Left renal cortex interstitium (tissue), 4 donors: ENCODE measurements at places on chromosomes 12 and 14.
A peak's percentile ranks its signal among the peaks of the same experiment; 100 is the strongest.

GRCh38 chr14:71539650-71540285 lies 392.5 kb upstream of the RGS6 start:
- no peak for DNase-seq

DNA sequence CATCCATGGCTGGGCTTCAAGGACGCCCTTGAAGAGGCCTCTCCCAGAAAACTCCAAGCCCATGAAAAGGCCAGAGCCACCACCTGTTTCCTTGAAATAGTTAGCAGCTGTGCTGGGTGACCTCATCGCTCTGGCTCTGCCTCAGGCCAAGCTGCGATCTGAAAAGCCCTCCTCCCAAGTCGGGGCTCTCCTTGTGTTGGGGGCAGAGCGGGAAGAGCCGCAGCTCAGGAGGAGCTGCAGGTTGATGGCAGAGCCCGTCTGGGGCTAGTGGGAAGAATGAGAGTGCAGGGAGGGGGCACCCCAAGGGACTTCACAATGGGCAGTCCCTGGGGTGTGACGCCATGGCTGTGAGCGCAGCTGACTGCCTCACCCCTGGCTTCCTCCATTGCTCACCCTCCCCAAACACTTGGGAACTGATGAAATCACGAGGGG lies 50.0 kb upstream of the STON2 start:
- no peak for DNase-seq

DNA sequence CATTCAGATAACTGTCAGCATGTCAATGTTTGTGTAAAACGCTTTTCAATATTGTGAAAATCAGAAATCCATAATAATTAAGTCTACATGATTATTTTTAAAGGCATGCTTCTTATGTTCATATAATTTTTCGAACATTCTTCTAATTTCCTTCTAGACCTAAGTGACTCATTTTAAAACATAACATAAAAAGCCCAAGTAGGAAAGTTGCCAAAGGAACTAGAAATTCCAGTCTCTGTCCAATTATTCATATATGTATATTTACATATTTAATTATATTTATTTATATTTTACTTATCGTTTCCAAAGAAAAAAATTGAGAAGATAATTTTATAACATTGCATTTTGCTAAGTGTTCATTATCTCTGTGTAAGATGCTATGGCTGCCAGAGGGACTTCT lies 110.4 kb downstream of the TMTC1 start:
- no peak for DNase-seq

GRCh38 chr14:46108228-46108627 lies 543.4 kb downstream of the RPL10L start:
- no peak for DNase-seq

DNA sequence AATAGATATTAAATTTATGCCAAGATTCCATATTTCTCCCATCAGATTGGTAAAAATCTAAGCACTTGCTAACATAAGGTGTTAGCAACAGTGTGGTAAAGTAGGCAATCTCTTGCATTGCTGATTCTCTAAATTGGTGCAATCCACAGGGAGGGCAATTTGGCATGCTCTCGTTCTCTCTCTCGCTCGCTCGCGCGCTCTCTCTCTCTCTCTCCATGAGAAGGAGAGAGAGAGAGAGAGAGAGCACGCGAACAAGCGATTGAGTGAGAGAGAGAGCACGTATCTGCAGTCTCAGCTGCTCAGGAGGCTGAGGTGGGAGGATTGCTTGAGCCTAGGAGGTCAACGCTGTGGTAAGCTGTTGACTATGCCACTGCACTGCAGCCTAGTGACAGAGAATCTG lies 25.9 kb downstream of the PSEN1 start:
- no peak for DNase-seq

- no peak for DNase-seq
These were observed 85.5 kb downstream of the SSPN start for GRCh38 chr12:26280869-26281268.

DNA sequence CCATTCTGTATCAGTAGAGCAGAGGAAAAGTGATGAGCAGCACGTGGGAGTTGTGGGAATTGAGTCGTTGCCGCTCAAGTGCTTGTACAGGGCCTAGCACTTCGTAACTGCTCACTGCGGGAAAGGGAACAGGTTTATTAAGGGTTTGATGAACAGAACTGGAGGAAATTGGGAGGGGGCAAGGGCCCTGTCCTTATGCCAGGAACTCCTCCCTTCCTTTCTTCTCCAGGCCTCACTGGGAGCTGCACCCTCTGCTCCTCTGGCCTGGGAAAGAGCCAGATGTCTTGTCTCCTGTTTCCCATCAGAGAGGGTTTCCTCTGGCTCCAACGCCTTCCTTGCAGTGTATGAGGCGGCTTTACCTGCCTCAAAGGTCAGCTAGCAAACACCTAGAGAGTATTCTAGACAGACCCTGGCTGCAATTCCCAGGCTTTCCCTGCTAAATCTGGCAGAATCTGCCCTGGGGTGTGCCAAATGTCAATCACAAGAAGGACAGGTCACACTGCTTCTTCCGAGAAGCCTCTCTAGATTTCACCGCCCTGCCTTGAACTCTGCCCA lies 78.4 kb downstream of the NTF3 start:
- DNase-seq: no peak

GRCh38 chr12:69059465-69060457 lies 126.8 kb upstream of the CPM start:
- DNase-seq: no peak

- no peak for DNase-seq
These were observed 39.8 kb downstream of the NIN start for GRCh38 chr14:50791201-50791600.

- DNase-seq: no peak
These were observed 8.4 kb downstream of the RAPGEF3 start for GRCh38 chr12:47750229-47750798.

- DNase-seq: no peak
These were observed 282.5 kb upstream of the AMIGO2 start for GRCh38 chr12:47362126-47362705.

GRCh38 chr12:123602651-123603195 lies 824 bp downstream of the DDX55 start:
- no peak for DNase-seq

DNA sequence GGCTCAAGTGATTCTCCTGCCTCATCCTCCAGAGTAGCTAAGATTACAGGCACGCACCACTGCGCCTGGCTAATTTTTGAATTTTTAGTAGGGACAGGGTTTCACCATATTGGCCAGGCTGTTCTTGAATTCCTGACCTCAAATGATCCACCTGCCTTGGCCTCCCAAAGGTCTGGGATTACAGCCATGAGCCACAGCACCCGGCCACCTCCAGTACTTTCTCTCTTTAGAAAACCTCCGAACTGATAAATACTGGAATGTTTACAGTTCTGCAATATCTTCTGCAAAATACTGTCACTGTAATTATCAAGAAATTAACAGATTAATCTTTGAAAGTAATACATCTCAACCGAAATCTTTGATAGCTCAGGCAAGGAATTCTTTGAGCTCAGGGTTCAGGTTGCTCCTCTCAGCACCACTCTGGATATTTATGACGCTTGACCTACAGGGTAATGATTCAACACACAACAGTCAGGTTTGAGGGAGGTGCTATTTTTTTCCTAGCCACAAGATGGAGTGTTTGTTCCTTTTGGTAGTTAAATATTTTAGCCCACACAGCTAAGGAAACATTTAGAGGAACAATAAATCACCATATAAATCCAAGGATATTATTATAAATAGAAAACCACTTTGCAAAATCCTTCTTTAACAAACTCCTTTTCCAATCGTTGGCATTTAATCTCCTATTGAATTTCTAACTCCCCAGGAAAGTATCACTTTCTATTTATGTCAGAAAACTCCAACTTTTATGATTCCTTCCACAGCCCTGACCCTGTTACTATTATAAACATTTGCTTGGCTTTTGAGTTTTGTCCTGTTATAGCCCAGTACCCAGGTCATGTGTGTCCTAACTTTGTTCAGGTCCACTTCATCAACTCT lies 48.6 kb upstream of the GTF2A1 start:
- DNase-seq: peak; percentile 83

- DNase-seq: peak; percentile 29
These were observed 116.3 kb upstream of the VASH1 start for GRCh38 chr14:76644855-76645518.

- peak; percentile 38 for DNase-seq
These were observed 95.9 kb upstream of the PPP2R5C start for GRCh38 chr14:101665478-101666078.

GRCh38 chr14:70121521-70121920 lies 67.2 kb downstream of the SLC8A3 start:
- DNase-seq: no peak

- DNase-seq: no peak
These were observed 5.0 kb upstream of the LBHD2 start for GRCh38 chr14:103078860-103079587.

GRCh38 chr12:100445081-100445481 lies 28.6 kb upstream of the NR1H4 start:
- DNase-seq: no peak

GRCh38 chr12:120061575-120062214 lies 54.9 kb downstream of the RAB35 start:
- no peak for DNase-seq

DNA sequence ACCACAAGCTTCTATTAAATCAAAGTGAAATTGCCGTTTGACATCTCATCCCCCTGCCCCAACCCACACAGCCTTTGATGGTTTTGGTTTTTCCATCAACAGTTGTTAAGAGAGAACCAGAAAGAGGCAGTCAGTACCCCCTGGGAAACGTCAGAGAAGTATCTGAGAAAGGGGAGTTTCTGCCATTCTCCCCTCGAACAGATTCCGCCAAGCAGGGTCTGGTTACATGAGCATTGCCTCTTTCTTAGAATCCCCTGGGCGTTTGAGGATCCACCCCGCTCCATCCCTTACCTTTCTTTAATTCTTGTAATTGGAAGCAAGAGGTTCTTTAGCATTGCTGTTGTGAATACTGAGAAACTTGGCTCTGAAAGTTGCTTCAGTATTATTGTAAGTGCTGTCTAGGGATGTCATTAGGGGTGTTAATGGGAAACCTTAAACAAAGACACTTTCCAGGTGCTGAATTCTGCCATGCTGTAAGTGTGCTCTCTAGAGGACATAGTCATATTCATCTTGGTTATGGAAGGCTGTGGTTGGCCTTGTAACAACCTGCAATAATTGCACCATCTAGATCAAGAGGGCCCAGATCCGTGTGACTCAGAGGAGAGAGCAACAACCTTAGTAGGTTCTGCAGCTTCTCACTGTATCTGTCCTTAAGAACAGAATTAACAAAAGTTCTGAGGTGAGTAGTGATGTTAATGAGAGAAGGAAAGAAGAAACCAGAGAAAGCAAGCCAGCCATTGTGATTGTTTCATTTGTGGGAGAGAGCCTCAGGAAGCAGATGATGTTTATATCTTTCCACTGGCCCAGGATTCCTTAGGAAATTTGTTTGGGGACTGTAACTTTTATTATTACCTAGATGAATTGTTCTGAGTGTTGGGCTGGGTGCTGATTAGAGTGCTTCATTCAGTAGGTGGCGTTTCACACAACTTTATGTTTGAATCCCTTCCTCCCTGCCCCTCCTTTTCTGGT lies 9.0 kb downstream of the TMBIM6 start:
- DNase-seq: no peak
